ENCODE measurements at places on chromosomes 16 and 17. TPM values are rescaled to one million over a fixed set of nuclear protein-coding genes. Genes with fewer than 3 reads are reported as not detected.

DNA sequence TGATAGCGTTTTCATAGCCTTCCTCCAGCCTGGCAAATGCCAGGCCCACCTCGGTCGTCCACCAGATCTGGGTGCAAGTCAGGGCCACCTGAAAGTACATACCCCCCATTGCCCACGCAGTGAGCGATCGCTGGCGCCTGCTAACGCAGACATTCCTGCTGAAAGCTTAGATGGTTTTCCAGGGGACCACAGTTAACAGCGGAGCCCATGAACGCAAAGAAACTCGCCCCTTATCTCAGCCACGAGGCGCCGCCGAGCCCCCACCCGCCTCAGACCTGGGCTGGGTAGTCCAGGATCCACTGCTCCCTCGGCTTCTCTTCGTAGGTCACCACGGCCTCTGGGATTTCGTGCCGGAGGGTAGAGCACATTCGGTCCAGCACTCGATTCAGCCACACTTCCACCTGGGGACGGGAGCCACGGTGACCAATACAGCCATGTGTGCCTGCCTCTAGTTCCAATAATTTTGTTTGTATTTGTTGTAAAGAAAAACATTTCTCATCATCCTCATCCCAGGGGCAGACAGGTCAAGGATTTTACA is 74.5 kb downstream of the DNAH17 start:
- no peak for DNase-seq

- DNase-seq, result peak; percentile 52
These were observed 8.1 kb downstream of the LDAF1 start for GRCh38 chr16:21166561-21166961.

DNA sequence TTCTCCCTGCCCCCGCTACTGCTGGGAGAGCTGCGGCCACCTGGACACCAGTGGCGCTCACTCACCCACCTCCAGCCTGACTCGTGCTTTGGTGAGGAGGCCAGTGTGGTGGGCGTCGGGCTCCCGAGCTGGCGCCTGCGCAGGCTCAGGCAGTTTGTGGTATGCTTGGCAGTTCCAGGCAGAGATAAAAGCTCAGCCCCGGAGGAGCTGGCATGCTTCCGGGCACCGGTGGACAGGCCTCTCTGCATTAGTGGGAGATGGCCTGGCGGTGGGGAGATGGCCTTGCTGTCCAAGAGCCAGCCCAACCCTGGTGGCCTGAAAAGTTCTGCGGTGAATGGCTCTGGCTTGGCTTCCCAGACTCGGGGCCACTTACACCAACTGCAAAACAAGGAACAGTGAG is 4.1 kb downstream of the ADGRG1 start:
- DNase-seq, result peak; percentile 28

DNA sequence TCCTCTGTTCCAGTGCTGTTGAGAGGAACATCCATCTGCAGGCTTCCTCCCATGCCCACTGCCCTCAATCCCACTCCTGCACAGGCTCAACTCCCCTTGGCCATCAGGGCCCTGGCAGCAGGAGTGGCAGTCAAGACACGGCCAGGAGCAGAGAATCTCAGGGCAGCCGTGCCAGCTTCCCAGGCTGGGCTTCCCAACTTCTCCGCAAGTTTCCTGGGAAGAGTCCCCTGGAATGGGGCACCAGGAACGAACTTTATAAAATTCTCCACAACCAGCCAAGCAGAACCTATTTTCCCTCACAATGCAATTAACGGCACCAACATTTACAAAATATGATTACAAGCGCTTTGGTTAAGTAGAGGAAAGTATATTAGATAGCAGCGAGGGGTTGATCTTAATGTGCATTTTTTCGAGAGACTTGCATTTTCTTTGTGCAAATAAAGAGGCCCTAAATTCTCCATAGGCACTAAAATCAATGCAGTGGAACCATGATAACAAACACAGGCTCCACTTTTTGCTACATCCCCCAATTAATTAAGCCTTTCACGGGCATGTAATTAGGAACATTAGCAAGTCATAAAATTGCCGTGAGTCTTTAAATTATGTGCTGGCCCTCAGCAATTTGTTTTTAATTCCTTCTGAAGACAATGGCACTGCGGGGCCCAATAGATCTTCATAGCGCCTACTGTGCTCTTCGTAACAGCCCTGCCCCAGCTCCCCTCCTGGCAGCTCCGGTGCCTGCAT is 99.9 kb upstream of the LHX1 start:
- DNase-seq, result no peak

- DNase-seq, result peak; percentile 46
These were observed 6.2 kb downstream of the SAMD14 start for GRCh38 chr17:50123649-50124349.

- no peak for DNase-seq
These were observed 17.6 kb downstream of the RAPGEFL1 start for GRCh38 chr17:40194821-40195220.

DNA sequence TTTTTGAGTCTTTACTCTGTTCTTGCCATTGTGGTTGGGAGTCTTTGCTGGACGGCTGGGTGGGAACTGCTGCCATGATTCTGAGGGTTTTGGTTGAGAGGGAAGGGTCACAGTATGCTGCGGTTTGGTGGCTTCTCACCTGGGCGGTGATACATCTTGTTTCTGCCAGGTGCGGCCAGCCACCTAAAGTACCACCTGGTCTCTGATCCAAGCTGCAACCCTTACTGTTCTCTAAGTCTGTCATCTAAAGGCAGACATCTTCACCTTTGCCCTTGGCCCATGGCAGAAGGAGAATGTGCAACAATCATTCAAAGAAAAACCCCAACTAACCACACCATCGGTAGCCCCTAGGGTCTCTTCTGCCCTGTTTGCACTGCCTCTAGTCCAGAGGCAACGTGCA is 19.6 kb upstream of the MPO start:
- DNase-seq, result no peak

DNA sequence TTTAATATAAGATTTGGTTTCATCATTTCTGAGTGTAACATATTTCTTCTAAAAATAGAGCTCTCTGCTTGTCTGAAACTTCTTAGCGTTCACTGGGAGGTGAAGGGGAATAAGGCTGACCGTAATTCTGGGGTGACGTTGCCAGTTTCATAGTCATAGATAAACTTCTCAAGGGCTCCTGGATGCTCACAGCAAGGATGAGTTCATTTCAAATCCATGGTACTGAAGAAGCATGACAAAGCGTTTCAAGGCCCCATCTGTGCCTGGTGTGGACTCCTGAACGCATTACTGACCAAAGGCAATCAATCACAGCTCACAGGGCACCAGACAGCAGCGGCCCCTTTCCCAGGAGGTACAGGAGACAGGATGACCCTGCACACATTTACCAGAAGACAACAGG is 12.0 kb upstream of the EVPL start:
- peak; percentile 40 for DNase-seq

DNA sequence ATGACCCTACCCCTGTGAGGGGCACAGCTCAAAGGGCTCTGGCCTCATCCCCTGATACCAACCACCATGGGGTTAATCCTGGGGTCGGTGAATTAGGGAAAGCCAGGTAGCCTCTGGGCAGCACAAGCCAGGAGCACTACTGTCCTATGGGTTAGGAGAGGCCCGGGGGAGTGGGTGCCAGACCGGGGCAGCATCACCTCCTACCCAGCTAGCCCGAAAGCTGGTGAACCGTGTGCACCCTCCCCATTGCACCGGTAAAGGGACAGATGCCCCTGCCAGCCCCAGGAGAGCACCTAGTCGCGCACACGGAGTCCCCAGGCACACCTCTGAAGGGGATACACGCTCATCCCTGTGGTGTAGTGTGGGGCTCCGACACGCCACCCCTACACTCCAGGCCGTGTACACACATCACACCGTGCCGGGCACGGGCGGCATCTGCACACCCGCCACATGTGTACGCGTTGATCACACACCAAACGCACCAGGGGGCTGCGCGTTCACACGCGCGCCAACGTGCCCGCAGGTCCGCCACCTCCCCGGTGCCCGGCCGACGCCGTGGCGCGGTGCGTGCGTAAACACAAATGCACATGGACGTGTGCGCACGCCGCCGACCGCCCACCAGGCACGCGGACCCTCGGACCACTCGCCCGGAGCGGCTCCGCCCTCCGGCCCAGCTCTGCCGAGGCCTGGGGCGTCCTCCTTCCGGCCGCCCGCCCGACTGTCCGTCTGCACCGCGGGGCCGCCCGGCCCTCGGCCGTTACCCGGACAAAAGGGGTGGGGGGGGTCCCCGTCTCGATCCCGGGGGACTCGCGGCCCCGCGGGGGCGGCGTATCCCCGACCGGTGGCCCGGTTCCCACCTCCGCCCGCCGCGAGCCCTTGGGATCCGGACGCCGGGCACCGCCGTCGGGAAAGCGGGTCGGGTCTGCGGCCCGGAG is 785 bp downstream of the UBALD1 start:
- DNase-seq, result peak; percentile 48

GRCh38 chr17:81251709-81252301 is 12.7 kb downstream of the NDUFAF8 start:
- no peak for DNase-seq

GRCh38 chr16:12078405-12079280 is 102.1 kb downstream of the SNX29 start:
- DNase-seq, result no peak

GRCh38 chr16:86418981-86419380 is 91.3 kb upstream of the FOXF1 start:
- DNase-seq, result no peak

DNA sequence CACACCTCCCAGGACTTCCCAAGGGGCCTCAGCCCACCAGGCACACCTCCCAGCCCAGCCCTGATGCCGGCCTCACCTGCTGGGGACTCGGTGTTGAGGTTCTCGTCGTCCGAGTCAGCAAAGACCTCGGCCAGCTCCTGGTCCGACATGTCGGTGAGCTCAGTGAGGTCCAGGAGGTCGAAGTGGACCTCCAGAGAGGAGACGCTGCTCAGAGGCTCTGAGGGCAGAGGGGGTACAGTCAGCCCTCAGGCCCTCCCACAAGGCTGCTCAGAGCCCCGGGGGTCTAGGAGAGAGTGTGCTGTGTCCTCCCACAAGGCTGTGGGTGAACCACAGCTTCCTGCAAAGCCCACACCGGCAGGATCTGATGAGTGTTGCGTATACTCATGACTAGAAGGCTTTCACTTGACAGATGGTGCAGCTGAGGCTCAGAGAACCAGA is 10.5 kb downstream of the DBNDD1 start:
- DNase-seq, result peak; percentile 16

DNA sequence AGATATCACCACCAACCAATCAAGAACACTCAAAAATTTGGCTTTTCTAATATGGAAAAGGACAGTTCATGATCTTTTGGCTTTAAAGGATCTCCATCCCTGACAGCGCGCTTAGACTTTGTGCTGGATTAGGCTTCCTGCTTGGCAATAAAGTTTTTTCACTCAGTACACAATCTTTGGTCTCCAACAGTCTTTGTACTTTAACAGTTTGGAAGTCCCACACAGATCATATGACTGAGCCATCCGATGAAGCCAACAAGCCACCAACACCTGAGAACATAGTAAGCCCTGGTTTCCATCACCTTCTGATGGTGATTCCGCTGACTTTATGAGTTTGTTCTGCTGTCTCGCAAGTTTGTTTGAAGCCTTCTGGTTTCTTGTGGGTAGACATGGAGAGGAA is 34.3 kb downstream of the SMURF2 start:
- DNase-seq, result no peak

DNA sequence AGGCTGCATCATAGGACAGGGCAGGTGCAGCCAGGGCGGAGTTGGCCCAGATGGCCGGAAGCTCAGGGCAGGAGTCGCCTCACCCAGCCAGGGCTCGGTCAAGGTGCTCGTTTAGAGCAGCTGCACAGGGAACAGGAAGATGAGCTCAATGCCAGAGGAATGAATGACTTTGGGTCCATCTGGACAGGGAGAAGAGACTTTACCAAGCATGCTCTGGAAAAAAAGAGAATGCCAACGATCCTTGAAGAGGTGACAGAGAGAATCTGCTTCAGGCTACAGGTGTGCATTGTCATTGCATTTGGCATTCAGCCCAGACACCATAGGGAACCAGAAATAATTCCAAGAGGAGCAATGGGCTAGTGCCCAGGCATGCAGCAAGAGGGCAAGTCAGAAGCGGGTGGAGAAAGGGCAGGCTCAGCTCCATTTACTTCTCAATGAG is 6.7 kb upstream of the MPP3 start:
- DNase-seq, result no peak

DNA sequence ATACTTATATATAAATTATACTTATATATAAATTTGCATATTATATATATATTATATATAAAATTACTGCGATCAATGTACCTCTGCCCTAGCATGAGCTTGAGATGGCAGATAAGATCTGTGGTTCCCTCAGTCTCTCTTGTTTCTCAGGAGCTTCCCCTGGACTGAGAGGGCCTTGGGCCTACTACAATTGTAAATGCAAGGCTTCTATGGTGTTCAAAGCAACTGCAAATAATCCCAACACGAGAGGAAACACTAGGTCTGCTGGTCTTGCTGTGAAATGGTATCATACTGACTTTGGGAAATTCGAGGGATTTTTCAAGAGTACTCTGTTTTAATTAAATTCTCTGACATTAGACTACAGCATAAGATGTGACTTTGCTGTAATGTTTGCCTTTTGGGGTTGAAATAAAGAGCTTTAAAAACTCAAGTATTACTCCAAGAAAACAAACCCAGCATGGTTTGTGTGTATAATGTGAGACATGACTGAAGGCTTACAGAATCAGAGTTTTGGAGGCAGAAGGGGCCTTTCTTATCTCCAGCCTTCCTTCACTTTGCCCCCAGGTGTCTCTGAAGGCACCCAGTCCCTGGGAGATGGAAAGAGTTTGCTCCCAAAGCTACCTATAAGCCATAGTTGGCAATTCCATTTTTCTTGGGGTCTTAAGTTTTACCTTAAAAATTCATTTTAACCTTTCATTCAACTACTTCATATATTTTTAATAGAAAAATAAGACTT is 24.2 kb downstream of the ACSM1 start:
- no peak for DNase-seq

- no peak for DNase-seq
These were observed 579 bp upstream of the KRTAP9-6 start for GRCh38 chr17:41264599-41264998.

GRCh38 chr17:7348478-7349242 is 3.3 kb upstream of the KCTD11 start:
- DNase-seq, result peak; percentile 47

- DNase-seq, result no peak
These were observed 259.8 kb downstream of the C16orf95 start for GRCh38 chr16:87057211-87057881.

DNA sequence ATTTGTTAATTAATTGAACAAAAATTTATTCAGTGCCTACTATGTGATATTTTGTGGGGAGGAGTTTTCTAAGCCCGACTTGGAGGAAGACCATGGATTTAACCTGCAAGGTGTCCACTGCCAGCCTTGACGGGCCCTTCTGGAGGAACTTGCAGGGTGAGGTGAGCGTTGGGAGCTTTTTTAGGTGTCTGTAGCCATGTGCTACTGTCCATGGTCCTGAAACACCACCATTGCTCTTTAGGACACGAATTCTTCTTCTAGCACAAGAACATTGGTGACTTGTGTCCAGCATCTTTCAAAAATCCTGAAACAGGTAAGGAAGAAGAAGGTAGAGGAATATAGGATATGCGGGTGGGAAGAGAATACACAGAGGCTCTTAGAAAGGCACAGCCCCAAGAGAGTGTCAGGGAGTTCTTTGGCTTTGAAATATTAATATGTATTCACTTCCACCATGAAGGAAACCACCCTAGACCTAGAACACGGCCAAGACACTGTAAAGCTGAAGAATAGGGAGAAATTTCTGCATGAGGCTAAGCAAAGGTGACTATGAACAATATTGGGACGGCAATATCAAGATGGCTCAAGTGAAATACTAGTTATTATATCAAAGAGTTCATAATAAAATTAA is 27.9 kb upstream of the OR4D1 start:
- DNase-seq, result peak; percentile 66

KRT9 gene
- not detected for total RNA-seq

RNF167 gene
- total RNA-seq, result 13.1 TPM

CSF3 gene
- total RNA-seq, result not detected

FSCN2 gene
- 0.28 TPM for total RNA-seq

HOXB2 gene
- 2.7 TPM for total RNA-seq

RNF40 gene
- 63.9 TPM for total RNA-seq

CA7 gene
- not detected for total RNA-seq

HOXB8 gene
- 0.56 TPM for total RNA-seq

ACSM2A gene
- total RNA-seq, result not detected

Data from IMR-90 (cell line).